NCI-H774 (cell line): ENCODE measurements at places on chromosomes 16 and 17.

DNA sequence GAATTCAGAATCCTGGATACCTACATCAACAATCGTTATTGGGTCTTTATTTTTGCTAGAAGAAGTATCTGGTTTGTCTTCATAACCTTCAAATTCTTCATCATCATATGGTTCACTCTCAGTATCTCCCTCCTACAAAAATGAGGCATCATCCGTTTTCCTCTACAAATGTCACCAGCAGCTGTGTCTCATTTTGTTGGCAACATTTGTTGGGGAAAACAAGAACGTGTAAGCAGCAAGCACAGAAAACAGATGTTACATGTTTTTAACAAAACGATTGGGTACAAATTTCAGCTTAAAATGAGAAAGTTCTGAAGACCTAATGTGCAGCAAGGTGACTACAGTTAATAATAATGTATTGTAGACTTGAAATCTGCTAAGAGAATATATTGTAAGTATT is 8.7 kb downstream of the CCDC47 start:
- no peak for DNase-seq

GRCh38 chr17:19759568-19760549 is 11.8 kb upstream of the ALDH3A1 start:
- no peak for DNase-seq

DNA sequence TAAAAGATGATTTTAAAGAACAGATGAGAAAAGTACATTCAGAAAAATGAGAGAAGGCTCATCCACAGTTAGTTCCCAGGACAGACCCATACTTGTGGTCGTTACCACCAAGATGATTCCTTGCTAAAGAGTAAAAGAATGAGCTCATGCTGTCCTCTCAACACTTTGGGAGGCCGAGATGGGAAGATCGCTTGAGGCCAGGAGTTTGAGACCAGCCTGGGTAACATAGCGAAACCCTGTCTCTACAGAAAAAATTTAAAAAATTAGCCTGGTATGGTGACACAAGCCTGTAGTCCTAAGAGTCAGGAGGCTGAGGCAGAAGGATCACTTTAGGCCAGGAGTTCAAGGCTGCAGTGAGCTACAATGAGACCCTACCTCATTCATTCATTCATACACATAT is 60.7 kb upstream of the CNEP1R1 start:
- DNase-seq = no peak

DNA sequence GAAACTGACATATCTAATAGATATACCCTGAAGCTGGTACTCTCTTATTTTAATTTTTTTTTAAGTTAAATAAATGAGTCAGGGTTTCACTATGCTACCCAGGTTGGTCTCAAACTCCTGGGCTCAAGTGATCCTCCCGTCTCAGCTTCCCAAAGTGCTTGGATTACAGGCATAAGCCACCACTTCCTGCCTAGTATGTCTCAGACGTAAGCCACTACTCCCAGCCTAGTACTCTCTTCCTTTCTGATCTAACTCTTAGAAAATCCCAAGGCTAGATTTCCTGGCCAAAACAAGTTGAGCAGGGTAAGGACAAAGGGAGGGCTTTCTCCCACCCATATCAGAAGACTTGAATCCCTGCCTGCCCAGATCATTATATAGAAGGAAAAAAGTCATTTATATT is 33.7 kb downstream of the HOXB1 start:
- DNase-seq = no peak

DNA sequence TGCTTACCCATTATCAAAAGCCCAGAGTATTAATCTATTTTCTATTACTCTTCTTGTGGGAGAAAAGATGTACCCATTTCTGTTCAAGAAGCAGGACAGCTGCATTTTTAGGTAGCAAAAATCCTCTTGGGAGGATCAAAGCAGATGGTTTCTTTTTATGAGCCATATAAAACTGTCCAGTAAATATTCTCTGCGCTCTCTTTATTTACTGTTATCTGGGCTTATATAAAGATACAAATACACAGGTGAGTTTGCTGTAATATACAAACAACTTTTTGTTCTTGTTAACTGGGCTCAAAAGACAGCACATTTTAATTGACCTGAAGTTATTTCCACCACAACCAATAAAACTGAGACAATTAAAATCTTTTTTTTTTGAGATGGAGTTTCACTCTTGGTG is 10.1 kb downstream of the PHF12 start:
- DNase-seq = no peak

DNA sequence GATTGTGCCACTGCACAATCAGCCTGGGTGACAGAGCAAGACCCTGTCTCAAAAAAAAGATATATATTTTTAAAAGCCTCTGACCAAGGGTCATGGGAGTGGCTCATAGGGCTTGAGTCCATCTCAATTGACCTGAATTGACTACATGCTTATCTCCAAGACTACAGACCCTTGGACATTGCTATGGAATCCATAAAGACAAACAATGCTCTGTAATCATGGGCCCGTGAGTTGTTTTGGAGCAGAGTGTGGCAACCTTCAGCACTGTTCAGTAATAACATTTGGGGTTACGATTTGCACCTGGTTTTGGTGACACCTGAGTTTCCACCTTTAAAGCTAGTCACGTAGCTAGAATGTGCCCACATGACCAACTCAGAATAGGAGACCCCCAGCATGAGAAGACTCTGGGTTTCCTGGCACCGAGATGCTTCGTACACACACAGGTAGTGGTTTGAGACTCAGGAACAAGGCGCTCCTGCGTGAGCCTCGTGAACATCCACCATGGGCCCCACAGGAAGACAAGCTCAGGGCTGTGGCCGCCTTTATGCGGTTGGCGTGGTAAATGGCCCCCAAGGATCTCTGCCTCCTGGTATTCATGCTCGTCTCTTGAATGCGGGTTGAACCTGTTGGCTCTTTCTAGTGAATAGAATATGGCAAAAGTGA is 66.6 kb upstream of the RPH3AL start:
- DNase-seq = no peak
